Effector memory CD4-positive, alpha-beta T cell (primary cell): ENCODE measurements at places on chromosomes 4 and X.

GRCh38 chr4:10098780-10099160 is 17.8 kb downstream of the WDR1 start:
- DNase-seq = peak; percentile 41

DNA sequence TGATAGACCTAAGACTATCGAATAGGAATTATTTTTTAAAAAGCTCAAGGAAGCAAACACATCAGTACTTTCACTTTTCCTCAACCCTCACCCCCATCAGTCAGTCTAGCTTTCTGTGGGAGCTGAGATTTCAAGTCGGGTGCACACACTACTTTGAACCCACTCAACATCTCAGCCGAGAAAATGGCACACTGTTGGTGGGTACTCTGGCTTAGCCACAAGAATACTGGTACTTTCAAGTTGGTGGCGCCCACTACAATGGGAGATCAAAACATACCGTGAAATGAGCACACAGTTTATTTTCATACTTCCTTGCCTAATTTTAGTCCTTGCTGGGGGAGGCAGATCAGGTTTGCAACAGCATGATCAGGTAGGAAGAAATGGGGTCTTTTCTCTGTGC is 10.2 kb downstream of the CD40LG start:
- DNase-seq = no peak

DNA sequence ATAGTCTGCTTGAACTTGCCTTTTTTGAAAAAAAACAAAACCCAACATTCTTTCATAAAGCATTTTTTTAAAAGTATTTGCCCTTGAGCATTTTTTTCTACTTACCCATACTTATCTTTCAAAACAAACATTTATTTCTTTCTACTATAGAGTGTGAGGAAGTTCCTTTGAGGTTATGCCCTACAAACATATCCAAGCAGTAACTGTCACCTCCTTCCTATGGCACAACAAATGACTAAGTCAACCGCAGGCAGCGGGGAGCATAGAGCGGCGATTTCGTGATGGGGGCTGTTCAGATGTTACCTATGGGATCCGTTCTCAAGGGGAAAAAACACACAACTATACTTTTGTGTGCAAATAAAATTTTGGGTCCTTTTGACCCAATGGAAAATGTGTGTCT is 19.4 kb downstream of the SPRY1 start:
- peak; percentile 23 for DNase-seq

- DNase-seq = no peak
Measured at GRCh38 chrX:5876984-5877596, 351.6 kb downstream of the NLGN4X start.

GRCh38 chrX:30301963-30302362 is 7.2 kb downstream of the NR0B1 start:
- DNase-seq = no peak

DNA sequence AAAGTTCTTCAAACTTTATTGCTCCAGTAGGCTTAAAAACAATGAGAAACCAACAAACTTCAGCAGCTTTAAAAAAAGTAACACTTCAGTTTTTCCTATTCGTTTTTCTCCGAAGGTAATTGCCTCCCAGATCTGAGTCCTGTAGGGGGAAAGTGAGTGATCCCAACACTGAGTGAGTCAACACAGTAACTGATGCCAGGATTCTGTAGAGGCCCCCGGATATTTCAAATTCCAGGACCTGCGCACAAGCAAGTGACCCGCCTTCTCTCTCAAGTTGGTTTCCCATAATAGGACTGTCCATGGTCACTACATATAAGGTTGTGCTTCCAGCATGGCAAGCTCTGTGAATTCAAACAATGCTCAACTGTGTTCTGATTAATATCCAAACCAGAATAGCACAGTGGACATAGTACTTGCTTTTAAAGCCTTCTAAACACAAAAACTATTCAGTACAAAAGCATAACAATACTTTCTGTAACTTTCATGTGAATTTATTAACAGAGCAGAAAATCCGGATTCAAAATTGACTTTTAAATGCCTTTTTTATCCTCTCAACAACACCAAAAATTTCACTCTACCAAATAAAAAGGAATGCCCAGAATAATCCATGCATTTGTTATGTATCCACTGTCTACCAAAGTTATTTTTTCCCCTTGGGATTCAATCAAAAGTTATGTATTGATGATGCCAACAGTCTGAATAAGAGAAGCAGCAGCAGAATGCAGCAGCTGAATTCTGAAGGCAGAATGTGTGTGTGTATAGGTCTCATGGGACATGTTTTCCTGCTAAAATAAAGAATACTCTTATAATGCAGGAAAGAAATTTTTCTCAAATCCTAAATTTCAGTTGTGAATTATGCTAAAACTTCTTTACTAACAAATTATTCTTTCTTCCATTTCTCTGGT is at the start of gene DMD:
DMD (minus strand) TSS at position 194 of the 905 bp plus-strand sequence. CDS start 237 bp downstream, outside the sequence.
- DNase-seq = no peak

DNA sequence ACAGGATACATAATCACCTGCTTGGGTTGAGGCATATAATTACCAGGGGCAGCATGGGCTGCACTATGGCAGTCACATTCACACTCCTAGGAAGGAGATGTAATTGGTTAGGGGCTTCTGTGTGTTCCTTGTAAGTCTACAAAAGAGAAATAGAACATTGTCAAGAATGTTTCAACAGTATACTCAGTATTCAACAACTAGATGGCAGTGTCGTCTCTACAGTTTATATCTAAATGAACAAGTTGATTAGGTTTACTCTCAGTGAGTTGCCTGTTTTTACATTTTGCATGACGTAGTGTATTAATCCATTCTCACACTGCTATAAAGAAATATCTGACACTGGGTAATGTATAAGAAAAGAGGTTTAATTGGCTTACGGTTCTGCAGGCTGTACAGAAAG is 50.5 kb upstream of the RAB33B start:
- DNase-seq = no peak

- DNase-seq = no peak
Measured at GRCh38 chr4:100545427-100545826, 27.6 kb upstream of the EMCN start.

GRCh38 chrX:43644124-43644701 is 11.9 kb upstream of the MAOA start:
- DNase-seq = no peak

DNA sequence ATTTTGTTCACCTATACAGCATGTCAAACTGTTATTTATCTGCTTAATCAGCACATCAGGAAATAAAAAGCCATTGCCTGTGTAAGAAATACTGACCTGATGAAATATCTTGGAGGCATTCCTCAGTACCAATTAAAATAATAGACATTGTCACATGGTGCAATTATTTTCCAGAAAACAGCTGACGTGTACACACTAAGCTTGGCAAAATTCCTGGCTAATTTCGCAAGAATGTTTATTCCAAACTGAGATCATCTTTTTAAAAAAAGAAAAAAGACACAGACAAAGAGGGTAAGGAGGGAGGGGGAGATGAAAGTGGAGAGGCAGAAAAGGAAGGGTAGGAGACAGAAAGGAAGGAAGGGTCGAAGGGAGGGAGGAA is 61.9 kb upstream of the NFKB1 start:
- DNase-seq = no peak

- no peak for DNase-seq
Measured at GRCh38 chrX:129824620-129825019, 19.1 kb downstream of the ZDHHC9 start.

DNA sequence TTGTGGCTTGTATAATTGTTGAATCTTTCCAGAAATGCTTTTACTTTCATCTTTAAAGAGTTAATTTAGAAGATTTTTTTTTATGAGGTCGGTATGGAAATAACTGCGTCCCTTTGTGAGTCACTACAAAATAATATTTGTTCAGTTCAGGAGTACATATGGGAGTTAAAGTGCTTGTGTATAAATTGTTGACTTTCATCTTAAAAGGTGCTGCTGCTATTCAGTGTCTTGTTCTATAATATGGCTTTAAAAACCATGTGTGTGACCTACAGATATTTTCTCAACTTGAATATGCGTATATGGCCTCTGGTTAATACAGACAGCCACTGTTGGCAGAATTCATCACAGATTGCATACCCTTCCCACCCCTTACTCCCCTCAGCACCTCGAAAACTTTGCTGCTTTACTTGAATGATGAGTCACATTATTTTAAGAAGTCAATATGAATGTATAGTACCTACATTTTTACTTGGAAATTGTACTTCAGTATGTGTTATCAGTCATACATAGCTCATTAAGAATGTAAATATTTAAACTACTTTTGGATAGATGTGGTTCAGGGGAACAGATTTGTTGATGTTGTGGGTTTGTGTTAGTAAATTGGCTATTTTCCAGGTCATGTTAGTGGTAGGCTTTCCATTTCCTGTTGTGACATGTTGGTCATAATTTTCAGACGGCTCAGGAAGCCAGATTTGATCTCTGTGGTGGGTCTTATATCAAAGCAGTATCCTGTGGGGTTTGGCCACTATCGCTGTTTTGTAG is 1.5 kb downstream of the CLCN3 start:
- peak; percentile 34 for DNase-seq

- no peak for DNase-seq
Measured at GRCh38 chrX:14939644-14940043, 66.4 kb downstream of the MOSPD2 start.

DNA sequence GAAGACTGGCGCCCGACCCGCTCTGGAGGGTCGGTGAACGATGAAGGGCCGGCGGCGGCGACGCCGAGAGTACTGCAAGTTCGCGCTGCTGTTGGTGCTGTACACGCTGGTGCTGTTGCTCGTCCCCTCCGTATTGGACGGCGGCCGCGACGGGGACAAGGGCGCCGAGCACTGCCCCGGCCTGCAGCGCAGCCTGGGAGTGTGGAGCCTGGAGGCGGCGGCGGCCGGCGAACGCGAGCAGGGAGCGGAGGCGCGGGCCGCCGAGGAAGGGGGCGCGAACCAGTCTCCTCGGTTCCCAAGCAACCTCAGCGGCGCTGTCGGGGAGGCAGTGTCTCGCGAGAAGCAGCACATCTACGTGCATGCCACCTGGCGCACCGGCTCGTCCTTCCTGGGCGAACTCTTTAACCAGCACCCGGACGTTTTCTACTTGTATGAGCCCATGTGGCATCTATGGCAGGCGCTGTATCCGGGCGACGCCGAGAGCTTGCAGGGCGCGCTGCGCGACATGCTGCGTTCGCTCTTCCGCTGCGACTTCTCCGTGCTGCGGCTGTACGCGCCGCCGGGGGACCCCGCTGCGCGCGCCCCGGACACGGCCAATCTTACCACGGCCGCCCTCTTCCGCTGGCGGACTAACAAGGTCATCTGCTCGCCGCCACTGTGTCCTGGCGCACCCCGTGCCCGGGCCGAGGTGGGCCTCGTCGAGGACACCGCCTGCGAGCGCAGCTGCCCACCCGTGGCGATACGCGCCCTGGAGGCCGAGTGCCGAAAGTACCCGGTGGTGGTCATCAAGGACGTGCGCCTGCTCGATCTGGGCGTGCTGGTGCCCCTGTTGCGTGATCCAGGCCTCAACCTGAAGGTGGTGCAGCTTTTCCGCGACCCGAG is 568 bp downstream of the CHST7 start:
- DNase-seq = peak; percentile 71

DNA sequence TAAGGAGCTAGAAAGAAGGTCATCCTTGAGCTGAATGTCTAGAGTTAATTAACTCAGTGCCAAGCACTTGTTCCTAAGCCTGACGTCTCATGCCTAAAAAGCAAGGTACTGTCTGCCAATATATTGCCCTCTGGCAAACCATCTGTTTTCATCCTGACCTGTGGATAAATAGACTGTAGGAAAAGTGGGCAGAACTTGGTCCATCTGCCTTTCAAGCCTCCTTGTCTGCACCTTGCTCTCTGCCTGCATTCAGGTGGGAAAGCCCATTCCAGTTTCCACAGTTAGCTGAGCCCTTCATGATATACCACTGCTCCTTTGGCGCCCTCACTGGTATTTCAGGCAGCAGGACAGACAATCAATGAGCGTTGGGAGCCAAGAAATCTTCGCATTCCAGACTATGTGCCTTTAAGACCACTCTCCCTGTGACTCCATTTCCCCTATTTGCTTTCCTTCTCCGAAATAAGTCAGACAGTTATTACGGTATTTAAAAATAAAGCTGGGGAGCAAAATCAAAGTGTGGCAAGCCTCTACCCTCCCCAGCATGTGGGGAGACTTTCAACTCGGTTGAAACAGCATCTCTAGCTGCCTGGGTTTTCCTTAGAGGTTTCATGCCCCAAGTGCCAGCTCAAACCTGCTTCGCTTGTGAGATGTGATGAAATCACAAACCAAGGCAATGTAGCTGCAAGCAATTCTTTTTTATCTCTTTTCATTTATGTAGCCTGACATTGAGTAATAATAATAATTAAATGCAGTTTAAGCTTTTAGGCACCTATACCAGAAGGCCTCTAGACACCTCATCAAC is 2.5 kb upstream of the CCDC149 start:
- DNase-seq = no peak

GRCh38 chr4:575281-576141 is 584 bp downstream of the TMEM271 start:
- DNase-seq = no peak

- DNase-seq = no peak
Measured at GRCh38 chr4:75494563-75494962, 19.6 kb downstream of the RCHY1 start.
